ENCODE measurements at places on chromosomes 6 and 20.

DNA sequence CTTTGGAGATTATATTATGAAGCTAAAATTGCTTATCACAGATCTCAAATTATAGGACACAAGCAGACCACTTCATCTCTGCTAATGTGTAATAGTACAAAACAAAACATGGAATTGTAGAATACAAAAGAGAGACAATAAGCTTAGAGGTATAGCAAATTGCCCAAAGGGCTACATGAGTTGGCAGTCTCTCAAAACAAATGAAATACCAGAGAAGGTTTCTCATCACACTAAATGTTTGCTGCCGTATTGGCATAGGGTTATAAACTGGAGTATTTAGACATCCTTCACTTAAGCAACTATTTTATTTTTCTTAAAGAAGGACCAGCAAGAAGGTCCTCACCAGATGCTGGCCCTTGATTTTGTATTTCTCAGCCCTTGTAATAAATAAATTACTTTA lies 5.9 kb upstream of the EYA4 start:
- no peak for DNase-seq

GRCh38 chr6:134183844-134184243 lies 131.4 kb upstream of the SLC2A12 start:
- no peak for DNase-seq

DNA sequence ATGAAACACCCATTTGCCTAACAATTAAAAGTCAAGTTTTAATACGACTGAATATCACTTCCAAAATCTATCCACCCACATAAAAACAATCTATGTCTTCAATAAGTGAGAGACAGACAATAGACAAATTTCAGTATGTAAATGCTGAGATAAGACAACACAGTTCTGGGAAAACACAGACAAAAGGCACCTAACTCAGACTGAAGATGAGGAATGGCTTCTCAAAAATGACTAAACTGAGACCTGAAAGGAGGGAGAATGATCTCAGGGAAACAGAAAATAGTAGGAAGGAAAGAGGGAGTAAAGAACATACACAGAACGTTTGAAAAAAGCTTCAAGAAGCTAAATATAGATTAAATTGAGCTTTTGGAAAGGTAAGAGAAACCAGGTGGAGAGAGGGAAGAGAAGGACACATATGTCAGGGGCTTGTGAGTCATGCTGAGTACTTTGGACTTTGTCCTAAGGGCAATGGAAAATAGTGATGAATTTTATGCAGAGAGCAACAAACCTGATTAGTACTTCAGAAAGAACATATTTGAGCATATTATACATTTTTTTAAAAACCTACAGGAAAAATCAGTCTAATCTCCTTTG lies 16.1 kb downstream of the LMBRD1 start:
- DNase-seq, result no peak

DNA sequence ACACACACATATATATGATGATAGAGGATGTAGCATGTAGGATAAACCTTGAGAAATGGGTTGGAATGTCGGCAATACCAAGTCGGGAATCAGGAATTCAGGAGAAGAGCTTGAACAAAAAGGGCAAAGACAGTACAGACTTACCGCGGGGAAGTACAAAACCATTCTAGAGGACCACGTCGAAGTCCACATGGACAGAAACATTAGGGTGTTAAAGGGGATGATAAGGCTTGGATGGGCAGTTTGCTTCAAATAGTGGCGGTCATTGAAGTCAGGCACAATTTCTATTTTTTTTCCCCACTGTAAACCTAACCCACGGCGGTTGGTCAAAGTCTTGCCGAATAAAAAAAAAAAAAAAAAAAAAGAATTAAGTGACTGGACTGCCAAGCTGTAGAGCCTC lies 766 bp upstream of the NUS1 start:
- DNase-seq, result no peak

DNA sequence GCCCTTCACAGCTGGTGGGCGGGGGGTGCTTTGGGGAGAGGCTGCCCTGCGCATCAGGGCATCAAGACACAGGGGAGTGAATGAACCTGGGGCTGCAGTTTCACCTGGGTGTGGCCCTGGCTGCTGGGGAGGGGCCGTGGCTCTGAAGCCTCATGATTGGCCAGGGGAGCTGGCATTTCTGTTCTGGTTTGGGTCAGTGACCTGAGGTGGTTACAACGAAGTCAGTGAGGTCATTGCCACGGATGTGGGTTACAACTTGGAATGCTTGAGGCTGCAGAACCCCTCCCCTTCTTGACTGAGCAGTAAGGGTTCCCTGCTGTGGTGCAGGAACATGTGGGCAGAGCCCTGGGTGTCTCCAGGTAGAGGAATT lies 3.0 kb downstream of the TCEA2 start:
- no peak for DNase-seq

- no peak for DNase-seq
These were observed 83.1 kb downstream of the TRMT11 start for GRCh38 chr6:126069449-126069848.

GRCh38 chr20:43271980-43272379 lies 82.3 kb upstream of the PTPRT start:
- no peak for DNase-seq

DNA sequence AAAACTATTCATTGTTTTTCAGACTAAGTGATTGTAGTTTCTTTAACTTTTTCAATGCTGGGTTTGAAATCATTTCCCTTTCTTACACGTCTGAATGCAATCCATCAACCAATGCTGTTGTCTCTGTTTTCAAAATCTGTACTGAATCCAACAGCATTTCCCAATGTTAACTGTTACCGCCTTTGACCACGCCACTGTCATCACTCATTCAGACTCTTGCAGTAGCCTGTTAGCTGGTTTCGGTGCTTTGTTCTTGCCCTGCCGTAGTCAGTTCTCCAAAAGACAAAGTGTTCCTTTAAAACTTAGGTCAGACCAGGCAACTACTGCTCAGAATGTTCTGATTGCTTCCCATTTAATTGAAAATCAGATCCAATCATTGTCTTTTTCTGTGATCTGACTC lies 131.3 kb downstream of the PLCB4 start:
- no peak for DNase-seq

DNA sequence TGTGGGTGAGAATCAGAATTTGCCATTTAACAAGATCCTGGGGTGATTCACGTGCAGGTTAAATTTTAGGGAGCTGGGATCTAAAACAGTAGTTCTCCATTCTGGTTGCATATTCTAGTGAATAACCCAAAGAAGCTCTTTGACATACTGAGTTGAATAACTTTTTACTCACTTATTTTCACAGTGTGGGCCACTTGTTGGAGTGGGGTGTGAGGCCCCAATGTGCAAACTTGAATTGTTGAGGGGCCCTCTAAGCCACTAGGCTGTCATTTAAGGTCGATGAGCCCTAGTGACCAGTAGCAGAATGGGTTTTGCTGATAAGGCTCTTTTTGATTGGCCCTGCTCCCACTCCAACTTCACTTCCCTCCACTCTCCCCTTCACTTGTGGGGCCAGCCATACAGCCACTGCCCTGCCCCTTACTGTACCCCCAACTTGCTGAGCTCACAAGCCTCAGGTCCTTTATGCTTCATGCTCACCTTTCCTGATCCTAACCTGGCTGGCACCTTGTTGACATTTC lies 33.6 kb upstream of the RIPOR2 start:
- DNase-seq, result no peak

- DNase-seq, result no peak
These were observed 28.0 kb downstream of the RRBP1 start for GRCh38 chr20:17653835-17654648.

- peak; percentile 2 for DNase-seq
These were observed 437.5 kb downstream of the MMUT start for GRCh38 chr6:49025273-49026240.

DNA sequence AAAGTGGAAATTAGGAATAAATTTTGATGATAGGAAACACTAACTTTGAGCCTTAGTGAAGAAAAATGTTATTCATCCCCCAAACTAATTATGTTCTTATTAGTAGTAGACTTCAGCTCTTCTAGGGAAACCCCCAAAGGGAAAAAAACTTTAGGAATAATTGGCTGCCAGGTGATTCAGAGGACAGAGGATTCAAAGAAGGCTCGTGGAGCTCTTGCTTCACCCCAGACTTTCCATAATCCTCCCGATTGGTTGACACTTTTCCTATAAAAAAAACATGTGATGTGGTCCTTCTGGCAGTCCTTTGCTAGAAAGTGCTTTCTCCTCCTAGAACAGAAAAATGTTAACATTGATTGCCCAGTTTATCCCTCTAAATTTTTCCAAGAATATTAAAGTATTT lies 5.6 kb upstream of the CCDC170 start:
- DNase-seq, result no peak

DNA sequence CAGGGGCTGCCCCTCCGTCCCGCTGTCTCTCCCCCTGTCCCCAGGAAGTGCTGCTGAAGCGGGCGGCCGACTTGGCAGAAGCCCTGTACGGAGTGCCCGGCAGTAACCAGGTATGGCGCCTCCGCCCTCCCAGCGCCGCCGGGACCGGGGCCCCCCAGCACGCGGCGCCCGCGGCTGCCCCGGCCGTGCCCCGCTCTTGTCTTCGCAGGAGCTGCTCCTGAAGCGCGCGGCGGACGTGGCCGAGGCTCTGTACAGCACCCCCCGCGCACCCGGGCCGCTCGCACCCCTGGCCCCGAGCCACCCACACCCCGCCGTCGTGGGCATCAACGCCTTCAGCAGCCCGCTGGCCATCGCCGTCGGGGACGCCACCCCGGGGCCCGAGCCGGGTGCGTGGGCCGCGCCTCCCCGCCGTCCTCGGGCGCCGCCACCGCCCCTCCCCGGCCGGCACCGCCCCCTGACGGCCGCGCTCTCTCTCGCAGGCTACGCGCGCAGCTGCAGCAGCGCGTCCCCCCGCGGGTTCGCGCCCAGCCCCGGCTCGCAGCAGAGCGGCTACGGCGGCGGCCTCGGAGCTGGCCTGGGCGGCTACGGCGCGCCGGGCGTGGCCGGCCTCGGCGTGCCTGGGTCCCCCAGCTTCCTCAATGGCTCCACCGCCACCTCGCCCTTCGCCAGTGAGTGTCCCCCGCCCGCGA lies 48.4 kb downstream of the CPXM1 start:
- peak; percentile 44 for DNase-seq

DNA sequence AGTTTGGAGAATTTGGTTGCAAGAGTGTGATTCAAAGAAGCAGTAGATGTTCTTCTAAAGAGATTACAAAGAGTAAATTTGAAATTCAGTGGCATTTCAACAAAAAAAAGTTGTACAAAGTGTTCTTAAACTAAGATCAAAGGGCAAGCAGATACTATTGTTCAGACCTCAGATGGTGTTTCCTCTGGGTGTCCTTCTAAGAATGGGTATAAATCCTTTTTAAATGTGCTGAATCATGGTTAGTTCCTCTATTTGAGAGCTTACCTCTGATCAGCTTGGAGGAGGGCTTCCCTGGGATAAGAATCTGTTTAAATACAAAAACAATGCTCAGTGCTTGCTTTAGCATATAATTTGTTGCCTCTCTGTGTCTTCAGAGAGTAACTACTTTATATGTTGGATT lies 6.3 kb downstream of the BMP6 start:
- DNase-seq, result no peak

GRCh38 chr6:34273242-34273805 lies 24.5 kb upstream of the SMIM29 start:
- no peak for DNase-seq

DNA sequence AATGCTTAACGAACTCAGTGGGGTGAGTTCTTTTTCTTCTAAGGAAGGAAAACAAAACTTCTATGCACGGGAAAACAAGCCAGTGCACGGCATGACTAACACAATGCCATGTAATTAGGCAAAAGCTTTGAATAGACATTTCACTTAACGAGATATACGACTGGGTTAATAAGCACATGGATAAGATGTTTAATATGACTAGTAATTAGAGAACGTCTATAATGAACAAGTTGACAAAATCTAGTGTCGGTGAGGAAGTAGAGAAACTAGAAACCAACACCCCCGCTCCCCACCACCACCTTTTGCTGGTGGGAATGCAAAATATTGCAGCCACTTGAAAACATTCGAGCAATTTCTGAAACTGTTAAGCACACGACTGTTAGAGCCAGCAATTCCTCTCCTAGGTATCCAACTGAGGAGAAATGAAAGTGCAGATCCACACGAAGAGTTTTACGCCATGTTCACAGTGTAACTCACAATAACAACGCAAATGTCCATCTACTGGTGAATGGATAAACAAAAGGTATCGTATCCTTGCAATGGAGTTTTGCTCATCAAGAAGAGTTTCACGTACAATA lies 644.9 kb upstream of the AGPAT4 start:
- no peak for DNase-seq

DNA sequence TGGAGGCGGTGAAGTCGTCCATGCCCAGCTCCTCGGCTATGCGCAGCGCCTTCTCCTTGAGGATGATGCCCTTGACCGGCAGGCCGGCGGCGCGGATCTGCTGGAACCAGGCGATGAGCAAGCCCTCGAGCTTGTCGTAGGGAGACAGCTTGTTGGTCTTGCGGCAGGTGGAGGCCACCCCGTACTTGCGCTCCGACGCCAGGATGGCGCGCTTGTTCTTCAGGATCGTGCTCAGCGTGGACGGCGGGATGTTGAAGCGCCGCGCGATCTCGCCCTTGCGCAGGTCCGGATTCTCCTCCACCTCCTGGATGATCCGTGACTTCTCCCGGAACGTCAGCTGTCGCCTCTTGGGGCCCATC lies 435 bp downstream of the CENPB start:
- peak; percentile 77 for DNase-seq

DNA sequence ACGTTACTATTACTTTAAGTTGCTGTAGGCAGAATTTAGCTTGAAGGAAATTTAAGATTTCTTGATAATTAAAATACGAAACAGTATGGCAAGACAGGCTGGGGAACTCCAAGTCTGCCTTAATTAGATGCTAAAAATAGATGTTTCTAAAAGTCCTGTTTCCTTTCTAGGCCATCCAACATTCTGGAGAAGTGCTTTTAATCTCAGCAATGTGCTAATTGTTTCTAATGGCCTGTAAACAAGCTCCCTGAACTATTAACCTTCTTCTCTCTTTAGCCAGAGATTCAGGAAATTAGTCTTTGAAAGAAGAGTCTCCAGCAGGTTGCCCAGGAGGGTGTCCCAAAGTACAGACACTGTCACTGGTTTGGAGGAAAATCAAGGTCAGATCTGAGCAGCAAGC lies 677.3 kb upstream of the AGPAT4 start:
- no peak for DNase-seq

- DNase-seq, result no peak
These were observed 9.9 kb downstream of the NR2E1 start for GRCh38 chr6:108175592-108176279.

DNA sequence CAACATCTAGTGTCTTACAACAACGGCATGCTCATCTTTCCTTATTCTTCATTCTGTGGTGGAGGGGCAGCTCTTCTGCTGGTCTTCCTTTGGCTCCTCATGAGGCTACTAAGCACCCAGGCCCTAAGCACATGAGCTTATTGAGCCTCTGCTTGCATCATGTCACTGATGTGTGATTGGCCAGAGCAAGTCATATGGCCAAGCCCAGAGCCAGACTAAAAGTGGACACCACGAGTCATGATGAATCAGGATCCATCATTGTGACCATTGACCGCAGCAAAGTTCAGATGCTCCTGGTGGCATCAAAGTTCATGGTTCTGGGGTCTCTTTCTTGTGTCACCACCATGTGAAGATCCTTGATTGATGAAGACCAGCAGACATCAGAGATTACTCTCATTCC lies 192.0 kb upstream of the FOXA2 start:
- no peak for DNase-seq

All from ovary (tissue), 10 donors.